Endothelial cell (in vitro differentiated cells): ENCODE measurements at places on chromosomes 5 and 9.

- no peak overlapping the region for H3K27ac ChIP-seq
- no peaks in the 10 kb centered on the region for H3K27me3 ChIP-seq
- no peaks in the 10 kb centered on the region for H3K36me3 ChIP-seq
- no peak for DNase-seq
- H3K4me3 ChIP-seq, result no peak overlapping the region
These were observed 77.5 kb downstream of the STARD4 start for GRCh38 chr5:111434800-111435199.

GRCh38 chr5:10493884-10494283 is 52.2 kb downstream of the ROPN1L start:
- peaks cover 10% of the 10 kb centered on the region for H3K4me1 ChIP-seq
- no peak for DNase-seq
- no peak overlapping the region for H3K27ac ChIP-seq
- peaks cover 15% of the 10 kb centered on the region for H3K36me3 ChIP-seq
- peaks cover 3% of the 10 kb centered on the region for H3K27me3 ChIP-seq

DNA sequence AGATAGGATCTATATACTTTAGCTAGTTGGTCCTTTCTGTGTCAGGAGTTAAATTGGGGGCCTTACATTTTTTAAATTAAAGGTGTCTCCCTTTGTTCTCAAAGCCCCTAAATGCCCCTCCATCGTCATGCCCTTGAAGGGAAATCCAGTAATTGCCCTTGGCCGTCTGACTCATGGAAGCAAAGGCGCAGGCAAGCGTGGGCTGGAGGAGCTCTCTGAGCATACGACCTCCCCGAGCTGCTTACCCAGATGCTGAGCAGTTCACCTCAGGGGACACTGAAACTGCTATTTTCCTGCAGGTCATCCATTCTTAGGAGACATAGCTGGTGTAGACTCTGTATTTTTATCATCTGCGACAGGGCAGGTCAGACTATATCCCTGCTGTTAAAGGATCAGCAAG is 23.0 kb downstream of the PCSK1 start:
- no peak for DNase-seq
- no peaks in the 10 kb centered on the region for H3K27me3 ChIP-seq
- no peak overlapping the region for H3K4me3 ChIP-seq
- no peaks in the 10 kb centered on the region for H3K36me3 ChIP-seq
- peaks cover 4% of the 10 kb centered on the region for H3K4me1 ChIP-seq
- H3K27ac ChIP-seq, result no peak overlapping the region

DNA sequence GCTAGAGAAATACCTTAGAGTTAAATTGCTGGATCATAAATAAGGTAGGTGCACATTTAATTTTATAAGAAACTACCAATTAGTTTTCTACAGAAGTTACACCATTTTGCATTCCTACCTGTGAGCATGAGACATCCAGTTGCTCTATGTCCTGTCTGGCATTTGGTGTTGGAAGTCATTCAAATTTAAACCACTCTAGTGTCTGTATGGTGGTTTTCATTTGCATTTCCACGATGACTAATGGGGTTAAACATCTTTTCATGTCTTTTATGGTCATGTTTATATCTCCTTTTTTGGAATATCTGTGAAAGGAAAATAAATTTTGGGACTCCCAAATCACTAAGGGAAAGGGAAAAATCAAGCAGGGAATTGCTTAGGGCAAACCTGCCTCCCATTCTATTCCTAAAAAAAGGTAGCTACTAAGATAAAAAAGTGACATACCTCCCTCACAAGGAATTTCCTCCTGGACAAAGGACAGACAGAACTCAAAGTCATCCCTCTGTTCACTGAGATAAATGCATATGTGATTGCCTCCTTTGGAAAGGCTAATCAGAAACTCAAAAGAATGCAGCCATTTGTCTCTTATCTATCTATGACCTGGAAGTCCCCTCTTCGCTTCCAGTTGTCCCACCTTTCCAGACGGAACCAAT is 31.6 kb upstream of the ADCY2 start:
- H3K36me3 ChIP-seq, result peaks cover 2% of the 10 kb centered on the region
- no peak overlapping the region for H3K27ac ChIP-seq
- no peak overlapping the region for H3K4me3 ChIP-seq
- H3K4me1 ChIP-seq, result no peaks in the 10 kb centered on the region
- DNase-seq, result no peak

GRCh38 chr9:98087420-98088354 is 31.2 kb downstream of the NANS start:
- H3K4me1 ChIP-seq, result peaks cover 7% of the 10 kb centered on the region
- no peaks in the 10 kb centered on the region for H3K36me3 ChIP-seq
- peak; percentile 62 for DNase-seq
